ENCODE measurements at places on chromosomes 1 and 21.

DNA sequence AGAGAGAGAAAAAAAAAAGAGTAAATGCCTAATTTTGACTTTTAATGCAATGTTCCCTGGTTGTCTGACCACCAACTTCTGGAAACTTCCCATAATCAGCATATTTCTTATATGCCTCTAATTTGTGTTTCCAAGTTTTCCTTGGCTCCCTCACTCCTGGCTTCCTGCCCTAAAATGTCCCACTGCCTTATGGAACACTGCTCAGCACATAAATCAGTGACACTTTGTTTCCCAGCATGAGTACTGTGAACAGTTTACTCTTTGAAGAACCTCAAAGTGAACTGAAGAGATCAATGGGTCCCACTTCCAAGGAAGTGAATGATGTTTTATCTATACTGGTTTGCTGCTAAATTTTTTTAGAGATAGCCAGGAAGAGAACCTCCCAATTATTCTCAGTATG is 271.3 kb upstream of the PRMT6 start:
- no peak for DNase-seq

GRCh38 chr1:157496121-157496526 is 56.2 kb downstream of the FCRL5 start:
- peak; percentile 50 for DNase-seq

DNA sequence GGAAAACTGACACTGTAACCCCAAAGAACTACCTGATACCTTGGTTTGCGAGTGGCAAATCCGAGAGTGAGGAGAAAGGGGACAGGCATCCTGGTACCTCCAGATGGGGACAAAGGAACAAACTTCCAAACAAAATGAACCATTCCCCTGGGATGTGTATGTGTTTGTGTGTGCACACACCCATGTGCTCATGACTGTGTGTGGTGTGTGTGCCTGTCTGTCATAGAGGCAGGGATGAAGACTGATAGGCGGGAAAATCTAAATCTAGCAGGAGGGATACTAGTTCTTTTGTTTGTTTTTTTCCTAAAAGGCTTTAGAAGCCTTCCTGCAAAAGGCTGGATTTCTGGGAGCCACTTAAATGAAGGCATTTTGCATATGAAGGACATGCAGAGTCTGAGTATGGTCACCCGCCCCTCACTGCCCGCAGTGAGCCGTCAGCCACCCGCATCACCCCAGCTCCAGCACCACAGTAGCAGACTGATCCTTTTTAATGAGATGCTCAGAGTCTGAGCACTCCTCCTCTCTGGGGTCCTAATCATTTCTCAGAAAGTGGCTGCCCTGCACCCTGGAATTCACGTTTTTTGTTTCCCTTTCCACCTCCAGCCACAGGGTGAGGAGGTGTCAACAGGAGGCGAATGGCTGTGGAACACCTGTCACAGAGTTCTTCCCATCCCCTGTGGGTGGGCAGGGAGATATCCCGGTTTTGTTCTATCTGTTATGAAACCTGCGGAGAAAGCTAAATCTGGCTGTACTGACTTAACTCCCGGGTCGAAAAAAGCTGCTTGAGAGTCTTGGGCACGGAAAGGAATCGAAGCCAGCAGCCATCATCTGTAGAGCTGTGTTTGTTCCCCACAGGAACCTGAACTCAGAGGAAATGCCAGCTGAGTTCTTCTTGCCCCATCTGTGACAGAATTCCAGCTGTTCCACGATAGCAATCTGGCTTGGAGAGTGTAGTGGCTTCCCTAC is 34.9 kb downstream of the UTP25 start:
- DNase-seq: no peak

DNA sequence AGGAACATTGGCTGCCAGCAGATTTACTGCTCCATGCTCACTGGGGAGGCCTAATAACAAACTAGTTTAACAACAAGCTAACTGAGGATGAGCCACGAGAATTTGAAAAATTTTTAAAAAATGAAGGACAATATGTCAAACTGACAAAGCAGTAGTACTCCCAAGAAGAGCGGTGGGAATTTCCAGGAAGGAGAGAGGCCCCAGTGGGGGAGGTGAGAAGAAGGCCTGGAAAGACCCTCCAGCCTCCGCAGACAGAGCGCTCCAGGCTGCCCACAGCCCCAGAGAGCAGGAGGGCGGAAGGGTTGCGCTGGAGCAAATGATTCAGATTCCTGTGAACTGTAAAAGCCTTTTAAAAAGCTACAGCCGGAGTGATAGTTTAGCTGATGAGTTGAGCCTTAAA is 78.5 kb downstream of the SIPA1L2 start:
- DNase-seq: no peak

GRCh38 chr1:237383791-237384190 is 341.8 kb downstream of the RYR2 start:
- no peak for DNase-seq

DNA sequence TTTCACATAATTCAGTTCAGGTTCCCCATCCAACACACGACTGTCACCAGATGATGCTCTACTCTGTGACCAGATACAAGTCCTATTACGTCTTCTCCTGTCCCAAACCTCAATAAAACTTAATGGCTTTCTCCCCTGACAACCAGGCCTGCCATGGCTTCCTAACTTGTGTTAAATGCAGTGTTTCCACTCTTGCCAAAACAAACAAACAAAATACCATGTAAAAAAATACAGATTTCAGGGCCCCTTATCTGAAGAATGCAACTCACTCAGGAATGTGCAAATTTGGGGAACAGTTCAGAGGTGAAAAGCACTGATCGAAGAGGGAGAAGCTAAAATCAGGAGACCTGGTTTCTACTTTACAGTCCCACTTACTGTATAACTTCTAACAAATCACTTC is 863 bp upstream of the NUF2 start:
- DNase-seq: no peak

- no peak for DNase-seq
These were observed 59.0 kb upstream of the EDEM3 start for GRCh38 chr1:184813528-184814089.

DNA sequence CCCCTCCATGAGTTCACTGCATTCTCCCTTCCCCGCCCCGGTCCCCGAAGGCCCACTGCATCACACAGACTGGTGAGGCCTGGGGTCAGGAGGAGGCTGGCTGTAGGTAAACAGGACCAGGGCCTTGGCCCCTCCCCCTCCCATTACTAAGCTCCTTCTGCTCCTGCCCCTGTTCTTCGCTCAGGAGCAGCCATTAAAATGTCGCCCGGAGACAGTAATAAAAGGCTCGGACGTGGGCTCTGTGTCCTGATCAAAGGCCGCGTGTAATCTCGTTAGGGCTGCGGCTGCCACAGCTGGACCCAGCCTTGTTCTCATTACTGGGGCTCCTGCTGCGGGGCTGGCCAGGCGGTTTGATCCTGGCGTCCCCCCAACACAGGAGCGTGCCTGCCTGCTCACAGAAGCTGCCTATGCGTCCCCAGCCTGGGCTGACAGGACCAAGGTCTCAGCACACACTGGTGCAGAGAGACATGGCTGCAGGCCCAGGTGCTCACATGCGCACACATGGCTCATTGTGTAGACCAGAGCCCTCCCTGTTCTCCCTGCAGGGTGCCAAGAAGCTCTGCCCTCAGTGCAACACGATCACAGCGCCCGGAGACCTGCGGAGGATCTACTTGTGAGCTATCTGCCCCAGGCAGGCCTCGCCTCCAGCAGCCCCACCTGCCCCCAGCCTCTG is 24.0 kb downstream of the TMEM53 start:
- no peak for DNase-seq

- DNase-seq: no peak
These were observed 377.0 kb upstream of the USP24 start for GRCh38 chr1:55592122-55592521.

DNA sequence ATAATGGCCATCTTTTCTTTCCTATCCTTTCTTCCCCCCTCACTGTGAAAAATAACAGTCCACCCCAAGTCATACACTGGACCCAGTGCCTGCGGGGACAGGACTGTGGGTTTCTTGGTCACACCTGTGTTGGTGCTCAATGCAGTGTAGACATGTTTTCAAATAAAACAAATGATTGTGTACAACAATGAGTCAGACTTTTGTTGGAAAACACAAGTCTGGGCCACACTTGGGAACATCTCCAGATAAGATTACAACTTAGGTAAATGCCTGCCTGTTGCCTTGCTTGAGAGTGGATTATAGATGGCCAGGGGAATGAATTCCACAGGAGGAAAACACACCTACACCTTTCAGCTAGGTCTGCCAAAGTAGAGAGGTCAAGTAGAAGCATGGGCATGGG is 34.1 kb downstream of the PDPN start:
- no peak for DNase-seq

DNA sequence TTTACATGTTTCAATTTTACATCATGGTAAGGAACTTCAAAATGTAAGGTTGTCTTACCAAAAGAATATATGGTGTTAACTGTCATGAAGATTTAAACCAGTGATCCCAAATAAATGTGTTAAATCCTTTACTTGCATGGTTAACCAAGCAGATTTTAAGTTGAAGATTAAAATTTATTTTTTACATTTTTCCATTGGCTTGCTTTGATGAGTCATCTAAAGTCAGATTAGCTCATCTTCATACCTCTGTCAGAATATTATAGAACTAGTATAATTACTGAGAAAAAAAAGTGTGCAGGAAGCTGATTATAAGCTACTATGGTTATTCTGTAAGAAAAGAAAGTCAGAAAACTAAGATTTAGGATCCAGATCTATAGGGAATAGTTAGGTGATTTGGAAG is 95.3 kb upstream of the DPH5 start:
- no peak for DNase-seq

DNA sequence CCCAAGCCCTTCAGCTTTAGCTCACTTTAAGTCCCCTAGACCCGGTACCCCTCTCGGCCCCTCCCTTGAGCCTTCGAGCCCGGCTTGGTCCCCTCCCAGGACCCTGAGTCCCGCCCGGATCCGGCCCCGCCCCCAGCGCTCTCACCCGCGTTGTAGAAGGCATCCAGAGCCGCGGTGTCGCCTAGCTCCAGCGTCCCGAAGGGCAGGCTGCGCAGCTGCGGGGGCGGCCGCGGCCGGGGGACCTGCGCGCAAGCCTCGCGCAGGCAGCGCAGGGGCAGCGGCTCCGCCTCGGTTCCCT is 699 bp downstream of the MAP3K6 start:
- peak; percentile 91 for DNase-seq

DNA sequence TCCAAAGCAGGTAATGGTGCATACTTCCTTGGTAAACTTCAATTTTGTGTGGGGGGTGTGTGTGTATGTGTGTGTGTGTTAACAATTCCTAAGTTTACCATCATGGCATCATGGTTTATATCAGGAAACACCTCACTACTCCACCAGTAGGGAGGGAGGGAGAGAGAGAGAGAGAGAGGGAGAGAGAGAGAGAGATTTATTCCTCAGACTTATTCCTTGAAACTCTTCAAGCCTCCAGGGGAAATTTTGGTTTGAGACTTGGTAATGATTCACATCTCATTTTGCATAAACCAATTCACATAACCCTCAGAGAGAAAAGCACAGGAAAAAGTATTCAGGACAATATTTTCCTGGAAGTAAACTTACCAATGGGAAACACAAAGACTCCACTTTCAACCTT is 115.0 kb downstream of the TTLL7 start:
- no peak for DNase-seq

- no peak for DNase-seq
These were observed 31.2 kb upstream of the LAPTM5 start for GRCh38 chr1:30788580-30789387.

DNA sequence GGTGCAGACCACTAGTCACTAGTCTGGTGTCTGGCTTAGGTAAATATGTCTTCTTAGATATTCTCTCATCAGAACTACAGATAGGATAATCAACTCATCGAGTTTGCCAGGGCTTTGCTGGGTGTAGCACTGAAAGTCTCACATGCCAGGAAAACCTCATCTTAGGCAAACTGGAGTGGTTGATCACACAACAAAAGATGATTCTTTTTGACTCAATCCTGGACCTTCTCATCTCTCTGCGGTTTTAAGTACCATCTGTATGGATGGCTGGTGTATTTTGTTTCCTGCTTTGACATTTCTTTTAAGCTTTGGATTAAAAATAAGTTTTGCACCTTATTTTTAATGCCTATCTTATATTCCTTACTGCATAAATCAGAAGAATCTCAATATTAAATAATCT is 11.3 kb downstream of the GBP2 start:
- no peak for DNase-seq

DNA sequence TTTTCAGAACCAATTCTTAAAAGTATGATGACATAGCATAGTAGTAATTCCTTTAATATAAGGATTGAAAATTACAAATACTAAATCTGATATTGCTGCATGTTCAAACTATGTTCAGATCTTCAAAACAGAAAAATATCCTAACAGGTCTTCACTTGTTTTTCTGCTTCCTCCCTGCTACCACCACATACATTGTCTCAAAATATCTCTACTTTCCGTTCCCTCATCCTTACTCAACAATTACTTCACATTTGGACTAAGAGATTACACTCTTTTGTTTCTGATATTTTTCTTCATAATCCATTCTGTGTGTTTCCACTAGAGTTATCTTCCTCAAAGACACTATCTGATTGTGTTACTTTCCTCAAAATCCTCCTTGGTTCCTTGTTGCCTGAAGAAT is 125.1 kb downstream of the NEK7 start:
- no peak for DNase-seq

DNA sequence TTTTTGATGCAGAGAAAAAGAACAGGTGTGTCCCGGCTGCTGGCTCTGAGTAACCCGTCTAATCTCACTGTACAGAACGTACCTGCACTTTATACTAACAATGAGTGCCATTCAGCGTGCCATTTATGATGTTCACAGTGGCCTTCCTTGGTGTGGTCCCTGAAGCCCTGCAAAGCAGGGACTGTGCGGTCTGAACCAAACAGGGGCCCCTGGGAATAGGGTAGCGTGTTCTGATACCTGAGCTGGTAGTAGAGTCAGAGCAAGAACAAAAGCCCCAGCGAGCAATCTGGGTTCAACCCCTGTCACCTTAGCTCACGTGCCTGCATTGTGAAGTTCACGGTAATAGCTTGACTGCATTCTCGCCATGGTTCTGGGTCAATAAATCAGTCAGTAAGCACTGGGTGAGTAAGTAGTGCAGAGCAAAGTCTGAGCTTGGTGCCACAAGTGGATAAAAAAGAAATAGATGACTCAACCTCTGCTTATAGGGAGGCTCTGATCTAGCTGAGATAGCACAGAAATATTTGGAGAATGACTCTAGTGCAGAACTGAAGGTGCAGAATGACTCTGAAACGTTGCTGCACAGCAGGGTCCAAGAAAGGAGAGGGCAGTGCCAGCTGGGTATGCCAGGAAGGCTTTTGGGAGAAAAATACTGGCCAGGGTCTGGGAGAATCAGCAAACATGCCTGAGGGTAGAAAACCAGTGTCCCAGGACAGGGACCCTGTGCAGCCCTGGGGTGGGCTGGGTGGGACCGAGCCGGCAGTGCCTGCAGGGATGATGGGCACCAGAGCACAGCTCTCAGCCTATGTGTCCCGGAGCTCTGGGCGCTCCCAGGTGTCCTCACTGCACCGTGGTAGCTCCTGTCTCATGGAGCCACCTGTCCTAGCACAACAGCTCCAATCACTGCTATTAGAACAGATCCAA is 125.9 kb downstream of the RHOU start:
- DNase-seq: peak; percentile 52

DNA sequence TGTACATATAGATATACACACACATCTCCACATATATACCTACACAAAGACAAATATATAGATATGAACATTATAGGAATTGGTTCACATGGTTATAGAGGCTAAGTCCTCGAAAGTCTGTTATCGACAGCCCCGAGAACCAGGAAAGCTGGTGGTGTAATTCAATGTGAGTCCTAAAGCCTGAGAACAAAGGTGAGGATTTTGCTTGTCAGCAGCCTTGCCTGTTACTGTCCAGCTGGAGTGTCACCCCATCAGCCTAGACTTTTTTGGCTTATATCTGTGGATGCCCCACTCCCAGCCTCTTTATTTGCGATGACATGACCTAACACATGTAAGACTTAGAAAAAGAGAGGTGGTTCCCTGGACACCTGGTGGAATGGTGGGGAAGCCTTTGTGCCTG is 97.0 kb downstream of the GIPC2 start:
- no peak for DNase-seq
